Frontal cortex (tissue), 4 donors: ENCODE measurements at places on chromosomes 3 and 15. TPM values are rescaled to one million over a fixed set of nuclear protein-coding genes. Genes with fewer than 3 reads are reported as not detected.

Gene LRRC34
- 5.3 TPM for total RNA-seq

Gene MYZAP
- total RNA-seq: 1.6 TPM

DNA sequence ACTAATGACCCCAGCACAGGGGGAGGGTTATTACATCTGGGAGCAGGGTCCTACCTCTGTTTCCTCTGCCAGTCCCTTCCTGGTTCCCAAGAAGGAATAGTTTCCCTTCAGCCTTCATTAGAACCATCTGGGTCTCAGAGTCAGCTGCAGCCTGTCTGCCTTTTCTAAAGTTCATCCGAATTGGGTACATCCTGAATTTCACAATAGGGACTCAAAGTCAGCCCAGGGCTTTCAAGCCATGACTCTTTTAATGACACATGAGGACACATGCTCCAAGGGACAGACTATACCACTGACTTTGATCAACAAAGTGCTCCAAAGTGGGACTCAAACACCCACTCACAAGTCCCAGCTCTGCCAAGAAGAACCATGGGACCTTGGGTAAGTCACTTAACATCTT lies 12.7 kb upstream of the CRABP1 start:
- no peak for DNase-seq

- no peak for DNase-seq
Observed at GRCh38 chr3:27076815-27077630, 292.2 kb downstream of the NEK10 start.

Gene DNASE1L3
- total RNA-seq: 0.41 TPM

GRCh38 chr3:40265181-40265580 lies 44.3 kb upstream of the EIF1B start:
- no peak for DNase-seq

- no peak for DNase-seq
Observed at GRCh38 chr3:8164145-8164544, 337.5 kb upstream of the LMCD1 start.

- DNase-seq: no peak
Observed at GRCh38 chr15:75620841-75621391, 4.6 kb downstream of the SNUPN start.

Gene CFAP91
- total RNA-seq: 7.7 TPM

GRCh38 chr3:177190756-177191681 lies 6.3 kb downstream of the TBL1XR1 start:
- no peak for DNase-seq

Gene GRAMD1C
- total RNA-seq: 5.3 TPM

DNA sequence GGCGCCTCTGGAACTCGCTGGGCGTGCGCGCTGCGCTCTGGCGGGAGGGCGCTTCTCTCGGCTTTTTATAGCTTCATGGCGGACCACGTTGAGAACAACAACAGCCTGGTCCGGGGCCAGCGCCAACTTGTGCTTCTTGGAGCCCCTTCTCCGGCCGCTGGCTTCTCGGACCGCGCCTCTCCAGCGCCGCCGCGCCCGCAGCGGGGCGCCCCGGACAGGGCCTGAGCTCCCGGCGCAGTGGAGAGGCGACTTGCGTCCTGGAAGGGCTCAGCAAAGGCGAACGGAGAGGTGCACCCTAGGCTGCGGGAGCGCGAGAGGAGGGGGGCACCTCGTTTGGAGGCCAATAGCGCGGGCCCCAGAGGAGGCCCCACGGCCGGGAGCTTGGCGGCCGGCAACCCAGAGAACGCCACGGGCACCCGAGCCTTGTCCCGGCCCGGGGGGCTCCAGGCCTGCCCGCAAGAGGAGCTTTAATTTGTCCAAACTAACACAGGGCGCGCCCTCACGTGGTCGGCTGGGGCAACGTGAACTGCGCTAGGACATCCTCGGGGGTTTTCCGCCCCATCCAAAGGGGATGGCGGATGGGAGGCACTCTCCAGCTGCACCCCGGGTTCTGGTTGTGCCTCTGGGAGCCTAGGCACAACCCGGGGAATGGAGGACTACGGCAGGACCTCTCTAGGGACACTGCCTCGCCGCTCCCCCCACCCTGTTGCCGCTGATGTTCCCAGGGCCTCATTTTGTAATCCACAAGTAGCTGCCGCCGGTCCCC lies 37.8 kb downstream of the HMCES start:
- DNase-seq: peak; percentile 90

DNA sequence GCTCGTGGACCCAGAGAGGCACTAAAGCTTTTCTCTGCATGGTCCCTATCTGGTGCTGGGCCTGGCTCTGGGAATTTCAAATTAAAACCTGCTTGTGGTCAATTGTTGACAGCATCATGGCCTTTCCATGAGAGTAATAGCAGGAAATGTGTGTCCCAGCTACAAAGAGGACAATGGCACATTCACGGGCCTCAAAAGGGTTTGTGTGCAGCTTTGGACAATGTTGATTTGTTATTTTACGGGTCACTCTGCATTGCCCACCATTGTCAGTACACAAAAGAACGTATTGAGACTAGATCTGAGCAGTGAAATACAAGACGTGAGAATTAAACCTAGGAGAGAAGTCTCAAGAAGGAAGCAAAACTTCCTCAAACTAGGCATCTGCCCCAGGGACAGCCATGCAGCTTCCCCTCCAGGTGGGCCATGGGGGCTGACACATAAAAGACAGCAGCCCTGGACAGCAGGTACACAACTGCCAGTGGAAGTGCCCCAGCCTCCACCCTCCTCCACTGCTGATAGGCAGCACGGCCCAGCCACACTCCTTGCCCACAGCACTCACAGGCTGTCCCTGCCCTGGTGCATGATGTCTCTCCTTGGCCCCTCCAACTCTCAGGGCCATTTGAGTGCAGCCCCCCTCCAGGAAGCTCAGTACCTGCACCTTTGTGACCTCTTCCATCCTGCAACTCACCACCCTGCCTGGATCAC lies 15.9 kb upstream of the LTF start:
- DNase-seq: no peak

Gene SAXO2
- 4.1 TPM for total RNA-seq

DNA sequence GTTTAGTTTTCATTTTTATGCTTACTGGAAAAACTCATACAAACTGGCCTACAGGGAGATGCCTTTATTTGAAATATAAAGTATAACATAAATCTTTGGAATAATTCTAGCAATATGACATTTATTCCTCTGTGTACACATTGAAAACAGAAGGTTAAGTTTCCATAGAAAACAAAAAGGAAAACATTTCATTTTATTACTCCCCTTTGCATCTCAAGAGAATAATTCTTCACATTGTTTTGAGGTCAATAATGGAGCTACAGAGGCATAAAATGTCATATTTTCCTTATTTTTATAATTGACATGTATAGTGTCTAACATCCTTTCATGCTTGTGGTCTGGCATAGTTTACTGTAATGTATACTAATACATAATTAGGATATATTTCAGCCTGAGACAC lies 187.6 kb upstream of the AGTR1 start:
- DNase-seq: no peak

GRCh38 chr3:195197765-195198425 lies 73.1 kb downstream of the XXYLT1 start:
- no peak for DNase-seq

DNA sequence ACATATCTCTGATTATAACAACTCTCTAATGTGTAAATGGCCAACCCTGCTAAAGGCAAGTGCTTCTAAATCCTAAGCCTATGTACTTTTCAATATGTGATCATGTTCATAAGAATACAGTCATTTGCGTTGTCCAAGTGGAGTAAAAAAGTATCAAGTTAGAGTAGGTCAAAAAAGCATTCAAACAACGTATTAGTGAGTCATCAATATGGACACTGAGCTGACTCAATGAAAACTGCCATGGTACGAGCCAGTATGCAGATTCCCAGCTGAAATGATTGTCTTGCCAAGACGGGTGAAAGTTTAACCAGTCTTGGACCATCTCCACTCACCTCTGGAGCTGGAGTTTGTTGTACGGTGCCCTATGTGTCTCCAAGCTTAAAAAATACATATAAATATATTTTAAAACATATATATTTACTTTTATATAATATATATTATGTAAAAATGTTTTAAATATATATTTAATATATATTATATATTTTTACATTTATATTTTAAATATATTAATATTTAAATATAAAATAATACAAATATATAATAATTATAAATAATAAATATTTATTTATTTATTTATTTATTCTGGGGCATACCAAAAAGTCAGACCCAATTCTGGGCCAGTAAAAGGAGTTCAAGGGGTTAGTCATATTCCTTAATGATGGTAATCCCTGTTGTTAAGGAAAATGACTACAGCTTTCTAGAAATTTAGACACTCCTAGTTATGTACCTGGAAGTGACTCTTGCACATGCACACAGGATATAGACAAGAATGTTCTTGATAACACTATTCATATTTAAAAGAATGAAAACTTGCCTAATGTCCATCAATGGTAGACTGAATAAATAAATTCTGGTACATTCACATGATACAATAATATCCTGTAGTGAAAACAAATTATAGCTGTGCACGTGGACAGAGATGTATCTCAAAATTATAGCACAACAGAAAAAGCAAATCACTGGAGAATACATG lies 27.2 kb downstream of the PLSCR4 start:
- DNase-seq: no peak

Gene CCR9
- total RNA-seq: 0.41 TPM

Gene OGG1
- 98.6 TPM for total RNA-seq

DNA sequence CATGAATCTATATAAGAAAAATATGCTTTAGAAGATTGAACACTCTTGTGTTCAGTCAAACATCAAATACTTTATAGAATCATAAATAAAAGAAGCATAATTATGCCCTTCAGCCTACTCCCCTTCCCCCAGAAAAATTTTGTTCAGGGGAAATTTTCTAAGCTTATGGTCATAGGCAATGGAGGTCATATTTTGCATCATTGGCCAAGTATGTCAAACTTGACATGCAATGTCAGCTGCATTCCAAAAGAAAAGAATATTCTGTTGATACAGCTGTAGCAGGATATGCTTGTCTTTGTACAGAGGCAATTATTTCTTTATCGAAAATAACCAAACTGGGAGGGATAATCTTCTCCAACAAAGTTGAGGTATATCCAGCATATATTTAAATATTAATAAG lies 328.2 kb downstream of the ZIC1 start:
- no peak for DNase-seq

- DNase-seq: no peak
Observed at GRCh38 chr3:15276028-15276724, 56.2 kb downstream of the SH3BP5 start.

Gene ALG3
- 11.0 TPM for total RNA-seq

Gene ATP6V1A
- 257 TPM for total RNA-seq

Gene MYH15
- total RNA-seq: 0.41 TPM

Gene FHIT
- 1.6 TPM for total RNA-seq

DNA sequence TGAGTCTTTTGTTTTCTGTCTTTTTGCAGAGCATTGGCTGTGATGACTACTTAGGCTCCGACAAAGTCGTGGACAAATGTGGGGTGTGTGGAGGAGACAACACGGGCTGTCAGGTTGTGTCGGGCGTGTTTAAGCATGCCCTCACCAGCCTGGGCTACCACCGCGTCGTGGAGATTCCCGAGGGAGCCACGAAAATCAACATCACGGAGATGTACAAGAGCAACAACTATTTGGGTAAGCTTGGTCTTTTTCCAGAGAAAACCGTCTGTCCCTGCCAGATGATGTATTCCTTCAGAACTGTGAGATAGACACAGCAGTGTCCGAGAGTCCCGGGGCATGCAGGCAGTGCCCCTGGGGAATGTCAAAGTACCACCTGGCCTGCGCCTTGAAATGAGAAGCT lies 149.9 kb upstream of the NR2E3 start:
- DNase-seq: no peak

- DNase-seq: no peak
Observed at GRCh38 chr15:84629033-84629432, 25.1 kb downstream of the WDR73 start.

Gene GP9
- total RNA-seq: not detected

- DNase-seq: no peak
Observed at GRCh38 chr3:194095464-194095863, 40.5 kb upstream of the HES1 start.

DNA sequence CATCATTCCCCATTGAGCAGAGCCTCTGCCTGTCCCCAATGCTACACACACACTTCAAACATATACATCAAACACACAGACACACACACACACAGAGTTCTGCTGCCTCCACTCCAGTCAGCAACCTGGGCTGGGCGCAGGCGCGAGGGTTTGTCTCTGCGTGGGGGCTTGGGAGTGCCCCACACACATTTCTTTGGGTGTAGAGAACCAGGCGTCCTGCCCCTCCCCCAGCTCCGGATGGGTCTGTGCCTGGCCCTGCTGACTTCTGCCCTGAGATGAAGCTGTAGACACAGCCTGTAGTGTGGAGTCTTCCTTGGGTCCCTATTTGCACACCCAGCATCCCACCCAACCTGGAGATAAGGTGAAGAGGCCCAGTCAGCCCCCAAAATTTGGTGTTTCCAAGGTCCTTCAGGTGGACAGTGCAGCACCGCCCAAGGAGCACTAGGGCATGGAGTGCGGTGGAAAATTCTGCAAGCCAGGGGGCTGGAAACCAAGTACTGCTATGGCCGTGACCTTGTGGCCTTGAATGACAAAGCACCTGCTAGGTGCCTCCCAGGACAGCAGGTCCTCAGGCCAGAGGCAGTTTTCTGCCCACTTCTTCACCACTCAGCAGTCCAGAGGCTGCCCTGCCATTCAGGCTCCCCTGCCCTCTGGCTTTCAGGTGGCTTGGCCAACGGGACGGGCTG lies 26.8 kb downstream of the FBXW12 start:
- peak; percentile 8 for DNase-seq

DNA sequence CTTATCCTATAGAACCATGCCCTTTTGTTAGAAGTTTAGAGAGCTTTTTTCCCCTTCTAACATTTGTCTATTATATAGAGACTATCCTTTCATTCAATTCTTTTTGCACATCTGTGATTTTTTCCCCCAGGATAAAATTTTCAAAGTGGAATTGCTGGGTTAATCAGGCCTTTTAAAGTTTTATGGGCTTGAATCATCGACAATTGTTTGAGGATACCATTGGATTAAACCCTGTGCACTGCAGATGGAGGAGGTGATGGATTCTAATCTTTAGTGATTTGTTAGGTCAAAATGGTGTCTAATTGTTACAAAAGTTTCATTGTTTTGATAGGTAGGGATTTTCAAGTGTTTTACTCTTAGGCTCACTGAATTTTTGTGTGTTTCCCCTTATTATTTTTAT lies 463.7 kb upstream of the CFAP20DC start:
- no peak for DNase-seq

Gene USP3
- 68.9 TPM for total RNA-seq

DNA sequence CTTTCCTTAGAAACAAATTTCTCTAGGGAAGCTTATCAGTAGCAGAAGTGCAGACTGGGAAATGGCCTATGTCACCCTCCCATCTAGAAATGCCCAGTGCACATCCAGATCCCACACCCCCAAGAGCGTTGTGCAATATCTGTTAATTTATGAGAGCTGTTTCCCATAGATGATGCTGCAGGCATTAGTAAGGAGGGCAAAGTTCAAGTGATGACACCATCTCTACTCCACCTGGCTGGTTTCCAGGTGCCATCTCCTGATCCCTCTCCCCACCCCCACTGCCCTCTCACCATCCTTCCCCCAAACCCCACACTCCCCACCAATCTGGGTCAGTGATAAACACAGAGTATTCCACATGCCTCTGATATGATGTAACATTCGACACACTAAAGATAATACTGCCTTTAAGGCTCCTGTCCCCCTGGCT lies 39.4 kb downstream of the AGTR1 start:
- DNase-seq: no peak
